ENCODE measurements at places on chromosomes 7 and 10.
A peak's percentile ranks its signal among the peaks of the same experiment; 100 is the strongest.

- no peak for DNase-seq
Observed at GRCh38 chr10:116868722-116869121, 19.4 kb downstream of the ENO4 start.

- peak; percentile 61 for DNase-seq
Observed at GRCh38 chr7:154953006-154953684, 49.8 kb downstream of the PAXIP1 start.

DNA sequence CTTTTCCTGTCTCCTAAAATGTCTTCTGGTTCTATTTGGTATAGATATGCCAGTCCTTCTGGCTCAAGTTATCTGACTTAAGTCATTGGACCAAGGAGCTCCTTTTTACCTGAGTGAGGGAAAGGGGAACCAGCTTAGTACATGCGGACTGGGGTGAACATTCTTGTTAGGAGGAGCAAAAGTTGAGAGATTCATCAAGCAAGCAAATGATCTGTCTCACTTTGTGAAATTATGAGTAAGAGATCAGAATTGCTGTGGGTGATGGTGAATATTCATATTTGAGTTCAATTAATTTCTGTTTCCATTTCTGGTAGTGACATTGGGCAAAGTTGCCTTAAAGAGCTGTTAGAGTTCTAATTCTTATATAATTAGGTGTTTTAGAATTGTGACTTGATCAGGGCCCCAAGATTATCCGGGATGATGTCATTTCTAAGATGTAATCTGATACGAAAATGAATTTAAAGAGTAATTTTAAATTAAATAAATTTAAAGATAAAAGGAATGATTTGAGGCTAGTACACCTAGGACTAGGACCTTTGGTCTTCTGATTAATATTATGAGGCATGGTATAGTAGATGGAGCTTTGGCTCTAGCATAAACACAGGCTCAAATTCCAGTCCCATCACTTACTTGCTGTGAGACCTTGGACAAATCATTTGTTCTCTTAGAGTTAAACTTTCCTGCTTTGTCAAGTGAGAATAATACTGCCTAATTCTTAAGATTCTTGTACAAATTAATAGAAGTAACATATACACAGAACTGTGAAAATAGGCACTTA lies 60.4 kb upstream of the STRIP2 start:
- no peak for DNase-seq

DNA sequence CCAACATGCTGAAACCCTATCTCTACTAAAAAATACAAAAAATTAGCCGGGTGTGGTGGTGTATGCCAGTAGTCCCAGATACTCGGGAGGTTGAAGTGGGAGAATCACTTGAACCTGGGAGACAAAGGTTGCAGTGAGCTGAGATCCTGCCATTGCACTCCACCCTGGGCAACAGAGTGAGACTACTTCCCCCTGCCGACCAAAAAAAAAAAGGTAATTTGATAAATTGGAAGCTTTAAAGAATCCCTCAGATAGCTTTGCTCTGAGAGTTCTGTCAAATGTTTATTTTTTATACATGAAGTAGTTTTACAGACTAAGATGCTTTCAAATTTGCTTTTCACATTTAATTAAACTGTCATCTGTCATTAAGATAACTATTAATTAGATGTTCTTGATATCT lies 563.3 kb upstream of the LRRTM3 start:
- no peak for DNase-seq

- no peak for DNase-seq
Observed at GRCh38 chr10:114009281-114009996, 34.2 kb upstream of the ADRB1 start.

DNA sequence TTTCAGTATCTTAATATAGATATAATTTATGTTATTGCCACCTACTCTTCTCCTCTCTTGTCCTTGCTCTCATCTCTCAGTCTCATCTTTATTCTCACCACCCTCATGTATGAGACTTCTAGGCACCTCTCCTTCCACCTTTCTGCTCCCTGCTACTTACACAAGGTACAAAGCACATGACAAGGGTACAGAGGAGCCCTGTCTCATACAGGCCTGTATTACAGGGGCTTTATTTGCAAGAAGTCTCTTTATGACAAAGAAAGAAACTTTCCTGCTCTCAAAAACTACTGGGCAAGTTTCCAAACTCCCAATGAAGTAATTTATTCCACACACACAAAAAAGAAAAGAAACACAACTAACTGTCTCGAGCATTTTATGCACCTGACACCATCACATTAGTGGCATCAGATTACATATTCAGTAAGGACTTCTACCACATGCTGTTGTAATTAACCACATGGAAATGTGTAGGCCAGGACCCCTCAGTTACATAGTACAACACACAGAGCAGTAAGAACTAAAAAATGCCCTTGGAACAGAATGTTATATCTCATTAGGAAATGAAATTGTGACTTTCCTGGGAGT lies 253.1 kb downstream of the FZD1 start:
- no peak for DNase-seq
